ENCODE measurements at places on chromosomes 6 and 20.

- DNase-seq, result no peak
Observed at GRCh38 chr6:27862396-27863066, 49.7 kb downstream of the OR2B2 start.

GRCh38 chr6:7489376-7489775 lies 52.1 kb upstream of the DSP start:
- DNase-seq, result no peak

GRCh38 chr20:41456351-41456750 lies 89.7 kb upstream of the EMILIN3 start:
- DNase-seq, result no peak

DNA sequence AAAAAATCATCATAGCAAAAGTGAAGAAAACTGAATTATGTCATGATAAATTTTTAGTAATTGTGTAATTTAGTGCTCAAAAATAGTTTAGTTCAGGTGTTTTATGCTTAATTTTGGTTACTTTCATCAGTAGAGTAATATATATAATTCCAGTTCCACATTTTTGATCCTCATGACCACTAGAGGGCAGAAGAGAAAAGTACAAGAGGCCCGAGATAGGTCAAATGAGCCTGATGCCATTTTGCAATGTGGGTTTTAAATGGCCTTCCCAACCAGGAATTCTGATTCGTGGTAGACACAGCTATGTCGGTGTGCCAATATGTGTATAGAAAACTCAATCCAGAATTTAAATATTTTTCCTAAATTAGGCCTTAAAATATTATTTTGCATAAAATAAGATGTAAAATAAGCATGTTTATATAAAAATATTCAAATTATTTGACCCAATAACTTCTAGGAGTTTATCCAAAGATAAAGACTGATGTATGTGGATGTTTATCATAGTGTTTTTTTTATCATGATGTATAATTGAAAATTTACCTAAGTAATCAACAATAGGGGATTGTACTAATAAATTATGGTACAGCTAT lies 159.7 kb upstream of the RPS6KA2 start:
- DNase-seq, result no peak

GRCh38 chr6:13677878-13678254 lies 33.8 kb downstream of the RANBP9 start:
- DNase-seq, result no peak
